T-cell (primary cell): ENCODE measurements at places on chromosomes 11 and 22. TPM values are rescaled to one million over a fixed set of nuclear protein-coding genes. Genes with fewer than 3 reads are reported as not detected.

Gene CAT
- 37.6 TPM for total RNA-seq

Gene NRGN
- 0.28 TPM for total RNA-seq

DNA sequence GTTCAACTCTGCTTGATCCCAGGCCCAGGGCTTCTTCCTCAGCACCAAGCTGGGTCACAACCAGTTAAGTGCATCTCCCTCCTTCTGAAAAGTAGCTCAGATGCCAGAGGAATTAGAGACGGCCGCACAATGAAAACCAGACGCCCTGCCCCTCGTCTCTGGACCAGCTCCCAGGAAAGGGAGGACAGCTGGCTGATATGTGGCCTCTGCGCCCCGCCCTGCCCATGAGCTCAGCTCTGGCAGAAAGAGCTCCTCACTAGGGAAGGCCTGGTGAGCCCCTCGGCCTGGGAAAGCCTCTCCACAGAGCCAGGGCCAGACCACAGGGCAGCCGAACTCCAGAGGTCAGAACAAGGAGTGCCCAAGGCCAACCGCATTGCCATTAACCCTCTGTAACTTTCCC lies 18.1 kb upstream of the SCGB1A1 start:
- no peak for DNase-seq

DNA sequence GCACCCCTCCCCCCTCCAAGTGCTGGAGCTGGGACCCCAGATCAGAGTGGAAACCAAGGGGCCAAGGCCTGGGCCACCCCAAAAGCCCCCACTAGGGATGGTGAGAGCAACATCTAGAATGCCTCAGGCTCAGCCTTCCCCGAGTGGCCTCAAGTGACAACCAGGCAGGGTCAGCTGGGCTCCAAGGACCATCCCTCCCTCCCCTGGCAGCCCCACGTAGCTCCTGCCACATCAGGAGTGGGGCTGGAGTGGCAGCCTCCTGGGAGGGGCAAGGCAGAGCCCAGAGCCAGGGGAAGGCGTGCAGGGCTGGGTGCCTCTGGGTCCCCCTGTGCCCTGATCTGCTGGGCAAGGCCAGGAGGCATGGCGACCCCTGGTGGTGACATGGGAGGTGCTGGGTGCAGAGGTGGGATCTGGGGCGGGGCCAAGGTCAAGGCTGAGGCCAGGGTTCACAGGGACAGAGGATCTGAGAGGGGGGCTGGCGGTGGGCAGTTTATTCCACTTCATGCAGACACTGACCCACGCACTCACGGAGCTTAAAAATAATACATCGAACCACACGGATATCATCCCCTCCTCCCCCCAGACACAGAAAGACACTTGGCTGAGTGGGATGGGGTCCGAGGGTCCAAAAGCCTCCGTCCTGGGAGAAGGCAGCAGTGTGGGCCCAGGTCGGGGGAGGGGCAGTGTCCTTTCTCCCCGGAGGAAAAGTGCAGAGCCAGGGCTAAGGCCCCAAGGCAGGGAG lies 15.8 kb upstream of the EHD1 start:
- DNase-seq, result peak; percentile 77
